T-helper 17 cell (primary cell): ENCODE measurements at places on chromosomes 4 and X.
A peak's percentile ranks its signal among the peaks of the same experiment; 100 is the strongest.

- DNase-seq = no peak
Observed at GRCh38 chrX:72025236-72025770, 106.4 kb downstream of the RTL5 start.

- DNase-seq = no peak
Observed at GRCh38 chr4:112023402-112023950, 121.8 kb upstream of the FAM241A start.

DNA sequence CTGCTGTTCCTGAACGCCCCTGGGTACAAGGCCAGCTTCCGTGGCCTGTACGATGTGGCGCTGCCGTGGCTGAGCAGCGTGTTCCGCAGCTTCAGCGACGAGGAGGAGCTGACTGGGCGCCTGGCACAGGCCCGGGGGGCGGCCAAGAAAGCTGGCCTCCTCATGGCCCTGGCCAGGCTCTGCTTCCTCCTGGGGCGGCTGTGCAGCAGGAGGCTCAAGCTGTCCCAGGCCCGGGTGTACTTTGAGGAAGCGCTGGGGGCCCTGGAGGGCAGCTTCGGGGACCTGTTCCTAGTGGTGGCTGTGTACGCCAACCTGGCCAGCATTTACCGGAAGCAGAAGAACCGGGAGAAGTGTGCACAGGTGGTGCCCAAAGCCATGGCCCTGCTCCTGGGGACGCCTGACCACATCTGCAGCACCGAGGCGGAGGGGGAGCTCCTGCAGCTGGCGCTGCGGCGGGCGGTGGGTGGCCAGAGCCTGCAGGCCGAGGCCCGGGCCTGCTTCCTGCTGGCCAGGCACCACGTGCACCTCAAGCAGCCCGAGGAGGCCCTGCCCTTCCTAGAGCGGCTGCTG lies 28.2 kb downstream of the SH3TC1 start:
- no peak for DNase-seq

GRCh38 chrX:39752815-39753214 lies 344.9 kb downstream of the BCOR start:
- DNase-seq = no peak

DNA sequence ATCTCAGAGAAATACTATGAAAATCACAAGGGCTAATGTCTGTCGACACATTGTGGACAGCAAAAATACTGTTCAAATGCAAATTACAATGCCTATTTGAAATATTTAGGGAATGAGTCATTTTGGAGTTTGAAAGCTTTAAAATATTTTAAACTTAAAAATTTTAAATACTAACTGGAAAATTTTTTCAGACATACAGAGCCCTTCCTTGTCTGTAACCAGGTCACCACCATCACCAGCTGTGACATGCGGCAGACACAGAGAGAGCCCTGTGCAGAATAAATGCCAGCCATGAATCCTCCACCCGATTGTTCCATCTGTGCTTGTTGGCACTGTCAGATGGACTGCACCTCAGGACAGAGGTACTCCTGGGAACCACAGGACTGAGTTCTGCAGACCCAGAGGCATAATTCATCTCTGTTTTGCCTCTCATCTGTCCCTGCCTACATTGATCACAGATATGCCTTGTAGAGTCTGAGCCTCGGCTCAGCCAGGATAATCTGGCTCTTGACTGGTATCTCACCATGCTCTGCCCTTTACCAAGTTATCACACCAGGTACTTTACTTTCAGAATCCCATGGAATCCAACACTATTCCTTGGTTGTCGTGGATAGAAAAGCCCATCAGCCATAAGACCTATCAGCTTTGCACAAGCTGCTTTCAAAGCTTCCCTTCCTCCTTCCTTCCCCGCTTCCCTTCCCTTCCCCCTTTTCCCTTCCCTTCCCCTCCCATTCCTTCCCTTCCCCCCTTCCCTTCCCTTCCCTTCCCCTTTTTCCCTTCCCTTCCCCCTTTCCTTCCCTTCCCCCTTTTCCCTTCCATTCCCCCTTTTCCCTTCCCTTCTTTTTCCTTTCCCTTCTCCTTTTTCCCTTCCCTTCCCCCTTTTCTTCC lies 67.2 kb downstream of the TBC1D9 start:
- DNase-seq = no peak

GRCh38 chr4:118282692-118283091 lies 70.1 kb downstream of the PRSS12 start:
- no peak for DNase-seq

- no peak for DNase-seq
Observed at GRCh38 chr4:128793859-128794672, 15.4 kb upstream of the JADE1 start.

GRCh38 chrX:16992951-16993350 lies 46.5 kb downstream of the REPS2 start:
- DNase-seq = no peak

- DNase-seq = peak; percentile 23
Observed at GRCh38 chrX:153829799-153830639, at the start of gene PDZD4. TSS of gene PDZD4 (minus strand) at chrX:153830544. CDS start at chrX:153830298, 246 bp downstream.

GRCh38 chr4:42588909-42589308 lies 68.0 kb downstream of the ATP8A1 start:
- no peak for DNase-seq

DNA sequence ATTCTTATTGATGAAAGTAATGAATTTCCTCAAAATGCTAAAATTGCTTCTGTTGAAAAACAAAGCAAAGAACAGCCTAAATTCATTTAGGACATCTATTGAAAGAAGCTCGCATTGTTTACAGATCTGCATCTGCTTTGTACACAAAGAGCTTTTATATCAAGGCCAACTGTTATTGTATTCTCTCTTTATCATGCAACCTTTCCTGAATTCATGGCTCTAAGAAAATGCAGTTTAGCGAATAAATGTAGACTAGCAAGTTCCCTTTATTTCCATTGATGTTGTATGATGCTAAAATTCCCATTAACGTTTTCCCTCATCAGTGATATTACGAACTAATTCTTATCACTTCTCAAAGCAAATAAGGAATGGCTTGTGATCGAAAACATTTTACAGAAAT lies 446.3 kb downstream of the MID1IP1 start:
- no peak for DNase-seq

DNA sequence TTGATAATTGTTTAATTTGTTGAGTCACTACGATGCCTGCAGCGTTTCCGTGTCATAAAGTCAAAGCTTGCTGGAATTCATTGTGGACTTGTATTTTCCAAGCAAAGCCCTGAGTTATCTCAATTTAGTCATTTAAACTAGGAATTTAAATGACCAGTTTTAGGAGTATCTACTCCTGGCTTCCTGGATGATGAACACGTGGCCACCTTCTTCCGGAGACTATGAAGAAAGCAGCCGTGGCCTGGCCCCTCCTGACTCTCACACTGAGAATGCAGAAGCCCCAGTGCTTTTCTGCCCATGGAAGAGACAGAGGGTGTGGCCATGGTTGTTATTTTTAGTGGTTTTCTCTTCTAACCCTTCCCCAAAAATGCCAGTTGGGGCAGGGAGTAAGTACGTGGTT lies 250.7 kb upstream of the GATB start:
- no peak for DNase-seq

GRCh38 chrX:2507904-2508627 lies 7.3 kb upstream of the DHRSX start:
- DNase-seq = no peak

DNA sequence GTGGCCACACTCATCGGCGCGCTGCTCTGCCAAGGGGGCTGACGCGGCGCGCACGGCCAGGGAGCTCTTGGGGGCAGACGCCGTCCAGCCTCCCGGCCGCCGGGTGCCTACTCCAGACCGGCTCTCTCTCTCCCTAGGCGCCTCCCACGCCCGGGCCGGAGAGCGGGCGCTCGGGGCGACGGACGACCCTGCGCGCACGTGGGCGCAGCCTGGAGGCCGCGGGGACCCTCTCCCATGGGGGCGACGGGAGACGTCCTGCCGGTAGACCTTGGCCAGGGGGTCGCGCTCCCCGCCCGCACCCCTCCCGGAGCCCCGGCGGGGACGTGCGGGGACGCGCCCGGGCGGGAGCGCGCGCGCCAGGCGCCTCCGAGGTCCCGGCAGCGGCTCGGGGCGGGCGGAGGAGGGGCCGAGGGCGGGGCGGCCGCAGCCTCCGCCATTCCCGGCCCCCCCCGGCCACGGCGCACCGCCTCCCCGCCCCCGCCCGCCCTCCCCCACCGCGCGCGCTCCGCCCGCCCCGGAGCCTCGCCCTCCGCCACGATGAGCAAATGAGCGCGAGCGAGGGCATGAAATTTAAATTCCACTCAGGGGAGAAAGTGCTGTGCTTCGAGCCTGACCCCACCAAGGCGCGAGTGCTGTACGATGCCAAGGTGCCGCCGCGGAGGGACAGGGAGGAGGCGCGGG lies at the start of gene MSL3:
Gene MSL3, plus strand, starts transcription at position 519 of the 681 bp plus-strand sequence. Its CDS starts 27 bp downstream, at position 546.
- DNase-seq = peak; percentile 68

DNA sequence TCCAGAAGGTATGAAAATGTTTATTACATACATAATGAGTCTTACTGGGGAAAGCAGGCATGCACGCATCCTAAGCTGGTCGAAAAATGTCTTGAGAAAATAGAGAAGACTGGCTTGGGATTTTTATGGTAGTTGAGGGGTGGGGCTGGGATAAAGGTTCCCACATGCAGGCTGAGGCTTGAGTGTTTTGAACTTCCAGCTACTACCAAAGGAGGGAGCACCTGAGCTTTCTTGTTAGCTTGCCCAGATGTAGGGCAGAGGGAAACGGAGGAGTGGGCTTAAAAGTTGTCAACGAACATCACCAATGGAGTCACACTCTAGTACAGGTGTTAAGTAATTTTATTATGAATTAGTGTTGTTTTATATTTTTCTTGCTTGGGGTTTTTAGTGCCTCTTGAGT lies 39.6 kb upstream of the SRPX start:
- no peak for DNase-seq

GRCh38 chr4:184147858-184148737 lies 69.6 kb downstream of the ENPP6 start:
- no peak for DNase-seq

GRCh38 chr4:26356081-26356501 lies 35.3 kb downstream of the RBPJ start:
- DNase-seq = no peak

DNA sequence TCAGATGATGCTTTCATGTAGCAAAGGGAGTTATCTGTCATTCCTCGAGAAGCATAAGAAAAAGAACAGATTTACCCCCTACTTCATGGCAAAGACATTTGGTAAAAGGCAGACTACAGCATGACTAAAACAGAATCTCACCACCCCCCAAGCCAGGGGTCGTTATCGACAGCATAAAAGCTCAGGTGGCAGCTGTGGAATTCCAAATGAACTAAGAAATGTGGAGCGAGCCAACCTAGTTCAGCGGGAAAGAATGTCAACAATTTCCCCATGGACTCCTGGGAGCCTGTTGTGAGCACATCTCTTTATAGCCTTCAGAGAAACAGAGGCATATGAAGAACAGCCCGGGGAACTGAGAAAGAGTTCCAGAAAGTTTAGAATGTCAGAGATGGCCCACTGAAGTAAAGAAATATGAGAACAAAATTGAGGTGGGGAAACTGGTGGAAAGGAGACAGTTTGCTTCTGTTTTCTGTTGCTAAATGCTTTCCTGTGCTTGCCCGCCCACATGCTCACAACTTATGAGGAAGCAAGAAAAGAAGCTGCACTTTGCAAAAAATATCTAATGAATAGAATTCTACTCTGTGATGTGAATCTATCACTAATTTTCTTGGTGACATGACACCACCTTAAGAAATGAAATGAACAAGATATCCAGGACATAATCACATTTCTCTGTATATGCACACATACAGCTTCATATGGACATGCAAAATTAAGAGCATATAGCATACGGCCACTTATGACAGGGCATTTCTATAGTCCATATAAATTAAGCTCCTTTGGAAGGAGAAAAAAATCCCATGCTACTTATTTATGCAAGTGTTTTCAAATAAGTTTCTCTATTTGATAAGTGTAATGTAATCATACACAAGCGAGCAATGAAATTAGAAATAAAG lies 135.3 kb upstream of the MID1 start:
- DNase-seq = no peak

GRCh38 chr4:129641179-129641578 lies 545.2 kb downstream of the C4orf33 start:
- no peak for DNase-seq

GRCh38 chr4:174553828-174554227 lies 31.5 kb upstream of the HPGD start:
- DNase-seq = no peak

- DNase-seq = no peak
Observed at GRCh38 chr4:180156684-180157083, 2086.5 kb upstream of the TENM3 start.

- DNase-seq = no peak
Observed at GRCh38 chrX:112306027-112306426, 223.5 kb upstream of the TRPC5 start.

- DNase-seq = no peak
Observed at GRCh38 chr4:183962419-183962818, 57.3 kb downstream of the STOX2 start.

DNA sequence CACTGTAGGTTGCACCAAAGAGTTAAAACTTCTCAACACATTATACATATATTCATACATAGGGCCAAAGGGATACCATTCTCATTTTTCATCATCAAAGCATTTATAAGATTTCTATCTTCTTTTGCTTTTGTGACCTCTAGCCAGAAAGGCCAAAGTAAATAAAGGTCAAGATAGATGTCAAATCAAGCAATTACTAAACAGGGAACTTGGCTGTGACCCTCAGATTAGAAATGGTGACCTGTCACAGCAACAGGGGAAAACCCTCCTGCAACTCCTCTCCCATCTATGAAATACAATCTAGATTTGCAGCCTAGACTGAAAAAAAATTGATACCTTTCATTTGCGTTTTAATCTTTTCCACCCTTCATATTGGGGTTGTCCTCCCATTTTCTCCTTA lies 225.6 kb upstream of the FAM241A start:
- DNase-seq = no peak

DNA sequence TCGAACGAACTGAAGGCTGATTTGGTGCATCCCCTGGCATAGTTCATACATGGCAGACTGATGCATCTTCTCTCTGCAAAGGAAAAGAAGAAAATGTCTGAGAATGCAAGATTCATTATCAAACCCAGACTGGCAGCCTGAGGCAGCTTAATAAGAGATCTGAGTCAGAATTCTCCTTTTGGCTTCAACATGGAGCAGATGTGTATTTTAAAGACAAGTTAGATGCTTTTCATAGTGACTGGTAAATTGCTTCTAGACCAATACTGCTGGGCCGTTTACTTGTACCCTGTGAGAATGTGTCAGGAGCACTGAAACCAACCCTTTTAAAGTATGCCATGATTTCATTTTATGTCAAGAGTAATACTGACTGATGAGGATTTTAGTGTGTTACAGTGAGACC lies 322.0 kb downstream of the NR3C2 start:
- no peak for DNase-seq

DNA sequence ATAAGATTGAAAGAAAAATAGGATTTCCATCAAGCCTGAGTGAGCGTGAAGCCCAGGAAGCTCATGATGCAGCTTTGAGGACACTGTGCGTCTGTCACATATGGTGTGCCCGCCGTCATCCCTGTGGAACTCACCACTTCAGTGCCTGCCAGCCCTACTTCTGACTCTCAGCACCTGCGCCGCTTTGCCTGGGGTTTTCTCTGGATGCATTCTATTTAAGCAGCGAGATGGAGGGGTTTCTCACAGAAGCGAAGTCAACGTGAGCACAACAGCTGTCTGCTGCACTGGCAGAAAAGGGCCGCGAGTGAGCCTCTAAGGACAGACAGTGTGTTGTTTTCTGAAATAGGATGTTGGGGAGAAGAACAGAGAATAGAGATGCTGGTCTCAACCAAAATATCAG lies 6.2 kb upstream of the TMEM128 start:
- DNase-seq = no peak

GRCh38 chr4:112423591-112423990 lies 92.4 kb downstream of the NEUROG2 start:
- DNase-seq = no peak
